ENCODE measurements at places on chromosomes 3 and 15. TPM values are rescaled to one million over a fixed set of nuclear protein-coding genes. Genes with fewer than 3 reads are reported as not detected.

The SATB1 gene
- 0.23 TPM for total RNA-seq

The SLC4A7 gene
- 37.2 TPM for total RNA-seq

The TMC3 gene
- total RNA-seq = not detected

The IQCF5 gene
- not detected for total RNA-seq

The PLSCR2 gene
- not detected for total RNA-seq

The NDN gene
- total RNA-seq = not detected

The CCR3 gene
- not detected for total RNA-seq

The PDZRN3 gene
- not detected for total RNA-seq

The GOLGA6L7 gene
- not detected for total RNA-seq

The EFCC1 gene
- not detected for total RNA-seq

The MEX3B gene
- total RNA-seq = 4.6 TPM

The GRK7 gene
- total RNA-seq = not detected

The RARB gene
- total RNA-seq = not detected

The MAGEL2 gene
- not detected for total RNA-seq

The SPESP1 gene
- total RNA-seq = 16.8 TPM

The ZMYND10 gene
- 0.68 TPM for total RNA-seq

The TMEM207 gene
- not detected for total RNA-seq

The CEP19 gene
- total RNA-seq = 3.2 TPM

The VEPH1 gene
- total RNA-seq = 2.4 TPM

The TRPM1 gene
- not detected for total RNA-seq

The MED12L gene
- 0.47 TPM for total RNA-seq

The GOLGA8N gene
- total RNA-seq = 9.1 TPM

The AKAP13 gene
- total RNA-seq = 65.7 TPM

The PRICKLE2 gene
- total RNA-seq = 9.6 TPM

The PLCD1 gene
- 1.8 TPM for total RNA-seq

The CCDC39 gene
- not detected for total RNA-seq

The HDAC11 gene
- 8.7 TPM for total RNA-seq

The UBAP1L gene
- total RNA-seq = 3.5 TPM

The LRRC31 gene
- total RNA-seq = not detected

The TLR9 gene
- not detected for total RNA-seq

The TM4SF1 gene
- total RNA-seq = 20.1 TPM

The SPTSSB gene
- total RNA-seq = not detected

The SLC12A1 gene
- total RNA-seq = not detected

All from MCF 10A (cell line).